ENCODE measurements at places on chromosomes 3 and 15.

DNA sequence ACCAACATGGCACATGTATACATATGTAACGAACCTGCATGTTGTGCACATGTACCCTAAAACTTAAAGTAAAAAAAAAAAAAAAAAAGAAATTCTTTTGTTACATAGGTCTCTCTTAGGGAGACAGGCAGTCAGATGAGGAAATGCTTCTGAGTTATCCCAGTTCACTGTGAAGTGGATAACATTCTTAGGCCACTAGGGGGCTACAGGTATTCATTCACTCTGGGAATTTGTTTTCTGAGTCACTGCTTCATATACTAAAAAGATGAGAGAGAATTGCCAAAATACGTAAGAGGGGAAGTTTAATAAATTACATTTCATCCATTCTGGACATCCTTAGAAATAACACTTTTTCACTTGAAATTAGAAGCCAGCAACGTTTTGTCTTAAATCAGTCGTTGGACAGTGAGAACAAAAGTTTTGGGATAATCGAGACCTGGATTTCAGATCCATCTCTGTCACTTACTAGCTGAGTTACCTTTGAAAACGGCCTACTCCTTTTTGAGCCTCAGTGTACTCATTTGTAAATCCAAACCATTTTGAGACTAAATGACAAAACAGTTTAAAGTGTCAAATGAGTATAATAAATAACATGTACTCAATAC lies 738.4 kb upstream of the ALCAM start:
- H3K4me1 ChIP-seq, result no peaks in the 10 kb centered on the region
- H3K27me3 ChIP-seq, result no peaks in the 10 kb centered on the region
- no peak for DNase-seq
- no peak overlapping the region for H3K4me3 ChIP-seq
- H3K27ac ChIP-seq, result no peak overlapping the region

DNA sequence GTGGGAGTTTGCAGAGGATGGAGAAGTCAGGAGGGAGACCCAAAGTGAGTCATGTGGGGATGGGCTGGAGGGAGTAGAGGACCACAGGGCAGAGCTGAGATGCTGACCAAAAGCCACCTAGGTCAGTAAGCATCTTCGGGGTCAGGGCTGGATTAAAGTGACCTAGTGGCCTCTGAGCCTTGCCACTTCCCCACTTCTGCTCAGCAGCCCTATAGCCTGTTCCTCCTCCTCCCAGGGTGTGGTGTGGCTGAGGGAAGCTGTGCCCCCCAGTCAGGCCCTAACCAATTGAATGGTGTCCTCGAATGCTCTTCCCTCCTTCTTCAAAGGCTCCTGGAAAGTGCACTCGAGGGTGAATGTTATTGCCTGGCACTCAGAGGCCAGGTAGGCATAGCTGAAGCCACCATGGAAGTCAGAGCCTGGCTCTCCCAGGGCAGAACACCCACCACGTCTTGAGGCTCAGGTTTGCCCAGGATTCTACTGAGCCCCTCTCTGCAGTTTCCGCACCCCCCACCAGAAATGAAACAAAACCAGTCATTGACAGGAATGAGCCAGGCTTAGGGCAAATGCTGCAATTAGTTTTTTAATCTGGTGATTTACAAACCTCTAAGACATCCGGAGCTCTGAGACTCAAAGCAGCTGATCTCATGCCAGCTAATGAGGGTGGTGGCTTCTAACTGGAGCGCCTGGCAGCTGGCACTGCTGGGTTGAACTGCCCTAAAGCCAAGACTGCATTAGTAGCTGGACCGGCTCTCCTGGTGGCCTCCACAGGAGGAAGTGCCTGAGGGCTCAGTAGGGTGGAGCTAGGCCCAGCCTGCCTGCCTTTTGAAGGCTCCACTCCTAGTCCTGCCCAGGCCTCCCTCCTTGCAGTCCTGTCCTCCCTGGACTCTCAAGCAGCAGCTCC lies 26.0 kb upstream of the VIPR1 start:
- no peak for DNase-seq
- no peaks in the 10 kb centered on the region for H3K27me3 ChIP-seq
- no peak overlapping the region for H3K27ac ChIP-seq
- no peaks in the 10 kb centered on the region for H3K4me1 ChIP-seq

DNA sequence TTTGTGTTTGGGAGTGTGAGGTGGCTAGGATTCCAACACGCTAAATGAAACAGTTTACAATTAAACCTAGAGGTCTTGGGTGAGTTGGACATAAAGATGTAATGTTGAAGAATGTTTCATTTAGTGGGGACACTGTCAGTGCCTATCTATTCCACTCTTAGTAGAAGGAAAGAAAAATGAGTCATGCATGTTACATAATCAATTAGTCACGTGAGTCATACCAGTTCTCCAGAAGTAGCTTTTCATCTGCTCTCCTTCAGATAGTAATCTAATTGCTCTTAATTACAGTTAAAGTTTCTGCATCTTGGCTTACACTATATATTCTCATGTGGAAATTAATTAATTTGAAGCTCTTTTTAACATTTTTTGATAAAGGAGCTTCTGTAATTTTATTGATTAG lies 115.7 kb upstream of the P2RY1 start:
- H3K4me3 ChIP-seq, result no peak overlapping the region
- DNase-seq, result no peak
- no peaks in the 10 kb centered on the region for H3K27me3 ChIP-seq
- no peak overlapping the region for H3K27ac ChIP-seq

GRCh38 chr15:71775856-71776255 lies 34.5 kb upstream of the NR2E3 start:
- no peaks in the 10 kb centered on the region for H3K27me3 ChIP-seq
- H3K27ac ChIP-seq, result no peak overlapping the region
- DNase-seq, result no peak
- H3K4me1 ChIP-seq, result no peaks in the 10 kb centered on the region

GRCh38 chr3:178479860-178480259 lies 56.4 kb upstream of the KCNMB2 start:
- no peak overlapping the region for H3K27ac ChIP-seq
- H3K27me3 ChIP-seq, result no peaks in the 10 kb centered on the region
- no peak for DNase-seq
- no peaks in the 10 kb centered on the region for H3K4me1 ChIP-seq

GRCh38 chr15:66489179-66489791 lies 8.3 kb downstream of the SNAPC5 start:
- no peak overlapping the region for H3K4me3 ChIP-seq
- H3K36me3 ChIP-seq, result peaks cover 3% of the 10 kb centered on the region
- peaks cover 9% of the 10 kb centered on the region for H3K4me1 ChIP-seq

- H3K4me1 ChIP-seq, result peaks cover 5% of the 10 kb centered on the region
- no peak overlapping the region for H3K4me3 ChIP-seq
- H3K27ac ChIP-seq, result no peak overlapping the region
- no peaks in the 10 kb centered on the region for H3K27me3 ChIP-seq
- H3K36me3 ChIP-seq, result no peaks in the 10 kb centered on the region
- DNase-seq, result no peak
These were observed 45.0 kb upstream of the PRICKLE2 start for GRCh38 chr3:64270142-64270865.

DNA sequence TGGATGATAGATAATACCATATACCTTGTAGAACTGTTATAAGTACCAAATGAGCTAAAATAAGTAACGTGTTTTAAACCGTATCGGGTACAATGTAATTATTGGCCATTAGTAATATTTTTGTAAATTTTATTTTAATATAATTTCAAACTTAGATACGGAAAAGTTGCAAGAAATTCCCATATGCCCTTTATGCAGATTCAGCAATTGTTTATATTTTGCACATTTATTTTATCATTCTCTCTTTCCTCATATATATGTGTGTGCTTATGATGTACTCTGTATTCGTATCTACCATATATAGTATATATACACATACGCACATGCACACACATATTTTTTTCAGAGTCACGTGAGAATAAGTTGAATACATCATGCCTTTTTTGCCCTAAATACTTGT lies 38.5 kb downstream of the EXOG start:
- H3K4me3 ChIP-seq, result no peak overlapping the region
- no peaks in the 10 kb centered on the region for H3K27me3 ChIP-seq
- H3K36me3 ChIP-seq, result no peaks in the 10 kb centered on the region
